ENCODE measurements at places on chromosomes 4 and X.

GRCh38 chr4:340011-340410 is 2.4 kb downstream of the ZNF141 start:
- DNase-seq, result no peak

DNA sequence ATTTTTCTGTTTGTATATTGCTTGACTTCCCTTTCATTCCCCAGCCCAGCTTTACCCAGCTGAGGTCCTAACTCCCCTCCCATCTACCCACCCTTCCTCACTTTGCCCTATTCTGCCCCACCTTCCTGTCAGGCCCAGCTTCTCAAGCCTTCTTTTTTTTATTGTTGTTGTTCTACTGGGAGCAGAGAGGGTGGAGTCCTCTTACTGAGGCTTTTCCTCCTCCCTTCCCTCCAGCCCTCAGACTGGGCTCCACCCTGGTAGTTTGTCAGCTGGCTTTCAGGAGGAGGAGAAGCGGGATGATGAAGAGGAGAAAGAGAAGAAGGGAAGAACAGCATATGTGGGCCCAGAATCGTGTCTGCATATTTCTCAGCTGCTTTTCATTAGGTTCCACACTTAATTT is 3.2 kb upstream of the KLF8 start:
- DNase-seq, result no peak

GRCh38 chrX:110915111-110915510 is 119.5 kb upstream of the CHRDL1 start:
- DNase-seq, result no peak

DNA sequence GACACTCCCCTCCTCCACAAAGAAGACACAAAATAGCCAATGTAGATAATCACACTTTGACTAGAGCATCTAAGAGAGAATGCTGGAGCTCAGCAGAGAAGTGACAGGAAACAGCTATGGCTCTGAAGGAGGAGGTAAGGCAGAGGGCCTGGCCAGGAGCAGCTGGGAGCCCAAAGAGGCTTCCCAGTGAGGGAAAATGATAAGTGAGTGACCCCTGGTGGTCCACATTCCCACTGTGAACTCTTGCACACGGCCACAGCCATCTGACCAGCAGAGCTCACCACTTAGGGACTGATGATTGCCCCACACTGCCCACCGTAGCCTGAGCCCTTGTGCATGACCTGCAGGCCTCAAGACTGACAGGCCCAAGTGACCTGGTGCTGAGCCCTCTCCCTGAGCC is 162.7 kb upstream of the GALNTL6 start:
- DNase-seq, result no peak

GRCh38 chrX:40171513-40172400 is 74.0 kb upstream of the BCOR start:
- no peak for DNase-seq
